C1 segment of cervical spinal cord (tissue), 14 donors: ENCODE measurements at places on chromosomes 12 and 14.

DNA sequence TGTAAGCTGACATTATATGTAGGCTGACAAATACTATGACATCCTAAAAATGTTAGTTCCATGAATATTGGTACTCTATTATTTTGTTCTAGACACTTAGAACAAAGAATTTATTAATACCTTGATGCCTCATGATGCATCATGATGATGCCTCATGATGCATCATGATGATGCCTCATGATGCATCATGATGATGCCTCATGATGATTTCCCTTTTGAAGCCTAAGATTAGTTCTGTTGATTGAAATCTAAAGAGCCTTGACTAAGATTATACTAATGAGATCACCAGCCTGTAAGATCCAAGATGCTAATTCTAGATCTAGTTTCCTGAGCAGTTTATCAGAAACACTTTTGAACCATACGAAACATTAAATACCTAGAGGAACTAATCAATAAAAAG is 4.6 kb upstream of the CEP128 start:
- no peak for DNase-seq

DNA sequence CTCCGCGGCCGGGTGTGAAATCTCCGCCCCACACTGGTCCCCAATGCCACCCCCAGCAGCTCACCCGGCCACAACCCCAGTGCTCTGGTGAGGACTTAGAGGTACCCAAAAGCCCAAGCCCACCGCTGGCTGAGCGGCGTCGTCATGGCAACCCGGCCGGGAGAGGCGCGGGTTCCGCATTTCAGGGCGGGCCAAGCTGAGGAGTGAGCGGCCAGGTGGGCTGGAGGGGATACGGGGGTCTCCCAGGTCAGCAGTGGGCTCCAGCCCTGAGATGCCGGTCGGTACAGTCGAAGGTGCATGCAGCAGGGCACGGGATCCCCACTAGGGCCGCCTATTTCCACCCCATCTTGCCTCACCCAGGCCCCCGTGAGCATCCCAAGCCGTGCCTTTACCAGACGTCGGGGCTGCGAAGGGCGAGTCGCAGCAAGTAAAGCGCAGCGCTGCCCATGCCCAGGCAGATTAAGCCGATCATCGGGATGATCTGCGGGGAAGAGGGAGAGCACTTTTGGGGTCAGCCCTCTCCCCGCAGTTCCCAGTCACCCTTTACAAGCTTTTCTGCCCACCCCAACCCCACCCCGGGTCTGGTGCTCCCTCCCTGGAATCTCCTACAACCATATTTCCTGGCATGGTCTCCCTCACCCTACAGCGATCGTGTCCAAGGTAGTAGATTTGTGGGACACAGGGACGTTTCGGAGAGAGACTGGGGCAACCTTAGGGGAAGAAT is 6.9 kb downstream of the SHMT2 start:
- no peak for DNase-seq

- no peak for DNase-seq
Measured at GRCh38 chr12:94620621-94621020, 29.7 kb downstream of the TMCC3 start.

DNA sequence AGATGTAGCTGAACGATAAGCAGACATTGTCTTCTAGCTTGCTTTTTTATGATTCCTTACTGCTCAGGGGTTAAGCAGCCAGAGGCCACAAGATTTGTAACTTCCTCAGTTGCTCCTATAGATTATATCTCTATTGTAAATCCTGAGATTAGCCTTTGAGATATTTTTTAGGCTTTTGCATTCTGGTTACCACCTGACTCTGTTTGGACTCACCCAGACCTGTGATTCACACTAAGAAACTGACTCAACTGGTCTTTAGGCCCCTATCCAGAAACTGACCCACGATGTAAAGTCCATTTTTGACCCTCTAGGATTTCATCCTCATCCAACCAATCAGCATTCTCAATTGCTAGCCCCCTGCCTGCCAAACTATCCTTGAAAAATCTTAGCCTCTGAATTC is 194.4 kb downstream of the RASSF9 start:
- DNase-seq = no peak
